T-helper 2 cell treated with Interferon-gamma antibody and Interleukin-4, amounts not matched to agents 5 μg/mL and 100 μg/mL, for 36 hours (primary cell): ENCODE measurements at places on chromosomes 4 and X.

DNA sequence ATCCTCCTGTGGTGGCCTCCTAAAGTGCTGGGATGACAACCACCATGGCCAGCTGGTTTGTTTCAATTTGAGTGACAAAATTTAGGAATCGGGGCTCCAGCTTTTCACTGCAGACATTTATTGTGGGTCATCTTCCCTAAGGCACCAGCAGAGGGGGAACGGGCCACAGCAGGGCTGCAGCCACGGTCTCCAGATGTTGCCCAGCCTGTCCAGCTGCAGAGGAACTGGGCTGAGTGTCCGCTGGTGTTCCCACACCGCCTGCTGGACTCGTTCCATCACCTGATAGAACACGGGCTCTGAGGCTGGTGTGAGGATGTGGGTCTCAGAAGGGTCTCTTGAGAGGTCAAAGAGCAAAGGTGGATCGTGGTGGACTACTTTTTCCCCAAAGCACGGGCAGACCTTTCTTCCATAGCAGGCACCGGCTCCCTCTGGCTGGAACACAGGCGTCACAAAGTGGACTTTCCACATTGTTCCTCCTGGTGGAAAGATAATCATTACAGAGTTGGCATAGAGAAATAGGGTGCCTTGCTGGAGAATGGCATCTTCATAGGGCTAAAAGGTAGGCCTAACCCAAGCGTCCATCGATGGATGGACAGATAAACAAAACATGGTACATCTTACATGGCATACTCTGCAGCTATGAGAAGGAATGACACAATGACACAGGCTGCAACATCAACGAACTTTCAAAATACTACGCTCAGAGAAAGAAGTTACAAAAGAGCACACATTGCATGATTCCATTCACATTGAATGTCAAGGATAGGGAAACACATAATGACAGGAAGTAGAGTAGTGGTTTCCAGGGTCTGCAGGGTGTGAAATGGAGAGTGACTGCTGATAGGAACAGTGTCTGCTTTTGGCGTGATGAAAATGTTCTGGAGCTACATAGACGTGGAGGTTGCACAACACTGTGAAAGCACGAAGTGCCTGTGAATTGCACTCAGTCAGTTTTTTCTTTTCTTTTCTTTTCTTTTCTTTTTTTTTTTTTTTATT, 5.9 kb upstream of the ARSD start:
- no peak for DNase-seq

DNA sequence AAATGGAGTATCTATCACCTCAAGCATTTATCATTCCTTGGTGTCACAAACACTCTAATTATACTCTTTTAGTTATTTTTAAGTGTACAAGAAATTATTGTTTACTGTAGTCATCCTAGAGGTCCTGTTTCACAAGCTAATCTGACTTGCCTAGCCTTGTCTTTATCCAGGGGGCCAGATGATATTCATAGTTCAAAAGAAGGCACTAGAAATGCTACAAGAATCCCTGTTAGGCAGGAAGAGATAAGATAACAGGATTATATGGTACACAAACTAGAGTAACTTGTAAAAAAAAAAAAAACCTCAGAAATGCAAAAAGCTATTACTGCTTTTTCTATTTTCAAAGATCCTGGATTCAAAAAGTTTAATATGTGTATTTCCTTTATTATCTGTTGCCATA, 95.8 kb downstream of the MBNL3 start:
- no peak for DNase-seq

- DNase-seq: no peak
These were observed 6.6 kb downstream of the FBXL5 start for GRCh38 chr4:15648600-15648999.

DNA sequence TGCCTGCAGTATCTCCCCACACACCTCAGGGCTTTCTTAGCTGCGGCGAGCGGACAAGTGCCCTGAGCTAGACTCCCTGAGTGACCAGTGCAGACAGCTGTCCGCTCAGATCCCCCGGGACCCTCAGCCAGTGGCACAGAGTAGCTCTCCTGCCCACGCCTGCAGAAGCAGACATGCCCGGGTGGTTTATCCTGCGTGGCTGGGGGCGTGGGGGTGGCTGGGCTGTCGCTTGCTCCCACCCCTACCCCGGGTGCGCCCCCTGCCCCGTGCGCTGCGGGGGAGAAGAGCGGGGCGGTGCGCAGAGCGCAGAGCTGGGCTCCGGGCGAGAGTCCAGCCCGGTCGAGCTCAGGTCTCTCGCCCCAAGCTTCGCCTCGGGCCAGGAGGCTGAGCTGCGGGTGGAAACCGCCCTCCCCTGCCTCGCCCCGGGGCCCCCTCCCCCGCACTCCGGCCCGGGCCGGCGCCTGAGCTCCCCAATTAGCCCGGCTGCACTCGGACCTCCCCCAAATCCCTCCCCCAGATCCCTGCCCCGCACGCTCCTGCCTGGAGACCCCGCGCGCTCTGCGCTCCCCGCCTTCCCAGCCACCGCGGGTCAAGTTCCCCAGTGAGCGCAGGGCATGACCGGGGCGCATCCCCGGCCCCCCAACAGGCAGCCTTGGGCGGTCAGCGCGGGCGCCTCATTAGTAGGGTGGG, 11.7 kb upstream of the SHOX start:
- DNase-seq: no peak

- no peak for DNase-seq
These were observed 45.5 kb downstream of the TBL1X start for GRCh38 chrX:9510366-9510765.
